Activated naive CD8-positive, alpha-beta T cell treated with anti-CD3 and anti-CD28 coated beads for 36 hours (primary cell): ENCODE measurements at places on chromosomes 1 and 21. TPM values are rescaled to one million over a fixed set of nuclear protein-coding genes. Genes with fewer than 3 reads are reported as not detected.
A peak's percentile ranks its signal among the peaks of the same experiment; 100 is the strongest.

DNA sequence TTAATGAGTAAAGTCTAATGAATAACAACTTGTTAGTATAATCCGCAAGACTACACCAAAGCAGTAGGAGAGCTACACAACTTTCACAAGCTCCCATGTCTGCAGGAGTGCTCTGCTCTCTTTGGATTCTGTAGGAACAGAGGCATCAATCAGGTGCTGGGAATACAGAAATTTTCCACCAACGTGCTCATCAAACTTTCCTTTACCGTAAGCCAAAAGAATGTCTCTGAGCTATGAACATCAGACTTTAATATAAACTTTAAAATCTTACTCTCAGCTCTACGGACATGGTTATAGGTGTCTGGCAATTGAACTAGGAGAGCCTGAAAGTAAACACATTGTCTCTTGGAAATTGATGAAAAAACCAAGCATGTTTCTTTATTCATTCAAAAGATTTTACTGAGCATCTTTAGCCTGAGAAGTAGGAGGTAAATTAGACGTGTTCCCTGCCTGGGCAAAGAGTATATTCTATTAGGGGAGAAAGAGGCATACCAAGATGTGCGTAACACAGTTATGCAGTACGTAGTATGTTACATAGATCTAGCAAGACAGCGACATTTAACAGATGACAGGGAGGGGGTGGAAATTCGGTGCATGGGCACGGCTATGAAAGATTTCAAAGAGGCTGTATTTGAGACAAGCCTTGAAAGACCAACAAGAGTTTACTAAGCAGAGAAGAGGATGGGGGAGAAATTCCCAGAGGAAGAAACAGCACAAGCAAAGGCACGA, 85.2 kb downstream of the TM2D1 start:
- no peak for DNase-seq

GRCh38 chr1:41955461-41956159, 36.9 kb upstream of the HIVEP3 start:
- peak; percentile 37 for DNase-seq

ERRFI1 gene
- 1.2 TPM for total RNA-seq

PCBP3 gene
- 1.3 TPM for total RNA-seq

GRCh38 chr1:10056599-10056987, 23.8 kb downstream of the UBE4B start:
- DNase-seq = no peak

GRCh38 chr21:29351691-29352090, 53.0 kb downstream of the BACH1 start:
- DNase-seq = no peak

- DNase-seq = no peak
Observed at GRCh38 chr1:42165511-42166210, 1.1 kb upstream of the GUCA2A start.

DNA sequence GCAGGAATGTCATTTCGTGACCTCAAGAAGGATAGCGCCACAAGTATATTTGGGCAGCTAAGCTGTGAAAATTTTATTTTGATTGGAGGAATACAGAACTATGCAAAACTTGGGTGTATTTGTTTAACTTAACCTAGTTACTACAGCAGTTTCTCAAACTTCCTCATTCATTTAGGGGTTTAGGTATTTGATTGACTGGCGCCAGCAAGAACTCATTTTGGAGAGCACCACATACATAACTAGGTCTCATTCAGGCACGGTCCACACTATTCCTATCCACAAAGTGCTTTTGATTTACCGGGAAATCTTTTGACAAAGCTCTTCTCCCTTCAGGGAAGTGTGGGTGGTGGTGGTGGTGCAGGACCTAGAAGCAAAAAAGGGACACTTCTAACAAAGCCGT, 155.1 kb upstream of the NRIP1 start:
- DNase-seq = no peak

DNA sequence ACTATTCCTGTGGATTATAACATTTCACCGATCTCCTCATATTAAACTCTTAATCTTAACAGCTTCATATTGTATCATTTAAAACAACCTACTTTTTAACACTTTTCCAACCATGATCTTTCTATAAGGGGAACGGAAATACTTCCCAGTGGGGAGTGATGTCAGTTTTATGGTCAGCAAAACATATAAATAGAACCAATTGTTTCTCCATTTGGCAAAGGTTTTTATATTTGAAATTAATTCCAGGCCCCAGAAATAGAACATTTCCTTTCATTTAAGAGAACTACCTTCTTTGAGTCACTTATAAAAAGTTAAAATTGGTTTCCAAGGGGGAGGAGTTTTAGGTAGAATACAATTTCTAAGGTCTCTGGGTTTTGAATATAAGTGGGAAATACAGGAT, 189.6 kb downstream of the TGFBR3 start:
- no peak for DNase-seq

CD160 gene
- 14.4 TPM for total RNA-seq

HSD3B2 gene
- total RNA-seq = not detected

- DNase-seq = no peak
Observed at GRCh38 chr1:113751114-113751513, 8.2 kb downstream of the PHTF1 start.

DNA sequence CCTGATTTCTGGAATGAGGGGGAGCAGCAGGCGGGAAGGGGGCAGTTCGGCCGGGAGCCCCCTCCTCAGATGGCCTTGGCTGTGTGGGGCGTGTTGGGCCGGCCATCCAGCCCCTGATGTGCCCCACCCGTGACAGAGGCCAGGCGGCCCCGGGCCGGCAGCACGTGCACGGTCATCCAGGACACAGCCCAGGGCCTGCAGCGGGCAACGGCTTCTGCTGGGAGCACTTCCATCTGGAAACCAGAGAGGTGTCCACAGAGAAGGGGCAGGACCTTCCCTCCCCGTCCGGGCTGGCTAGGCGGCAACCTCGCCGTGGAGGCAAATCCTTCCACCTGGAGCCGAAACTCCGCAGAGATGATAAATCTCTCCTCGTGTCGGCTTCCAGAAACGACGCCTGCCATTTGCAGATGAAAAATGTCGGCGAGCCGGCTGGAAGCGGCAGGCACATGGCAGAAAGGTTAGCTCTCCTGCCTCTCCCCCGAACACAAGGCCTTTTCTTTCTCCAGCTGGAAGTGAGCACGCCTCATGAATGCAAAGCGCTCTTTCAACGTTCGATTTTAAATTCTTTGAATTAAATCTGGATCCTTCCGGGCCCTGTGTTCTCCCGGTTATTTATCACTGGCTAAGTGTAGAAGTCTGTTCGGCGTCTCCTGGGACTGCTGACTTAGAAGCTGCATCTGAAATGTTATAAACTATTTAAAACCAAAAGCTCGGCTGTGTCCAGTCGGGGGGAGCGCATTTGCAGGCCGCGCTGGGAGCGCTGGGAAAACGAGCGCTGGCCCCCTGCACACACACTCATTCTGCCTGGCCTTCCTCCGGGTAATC, 9.4 kb upstream of the ACTRT2 start:
- no peak for DNase-seq

VAV3 gene
- total RNA-seq = 4.6 TPM

DNA sequence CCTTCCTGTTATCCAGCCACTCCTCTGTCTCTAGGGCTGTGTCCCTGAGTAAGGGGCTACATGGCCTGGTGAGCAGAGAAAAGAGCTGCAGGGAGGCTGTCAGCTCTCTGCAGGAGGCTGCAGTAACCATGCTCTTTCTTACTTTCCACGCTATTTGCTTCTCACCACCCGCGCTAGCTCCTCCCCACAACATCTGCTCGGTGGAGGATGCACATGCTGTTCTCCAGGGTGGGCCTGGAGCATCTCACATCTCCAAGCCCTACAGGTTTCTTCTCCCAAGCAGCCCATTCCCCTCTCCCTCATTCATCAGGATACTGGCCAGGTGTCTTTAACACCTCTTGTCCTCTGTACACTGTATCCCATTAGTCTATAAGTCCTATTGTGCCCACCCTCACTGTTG, 103.8 kb downstream of the IER5 start:
- no peak for DNase-seq

CD1B gene
- not detected for total RNA-seq

DNA sequence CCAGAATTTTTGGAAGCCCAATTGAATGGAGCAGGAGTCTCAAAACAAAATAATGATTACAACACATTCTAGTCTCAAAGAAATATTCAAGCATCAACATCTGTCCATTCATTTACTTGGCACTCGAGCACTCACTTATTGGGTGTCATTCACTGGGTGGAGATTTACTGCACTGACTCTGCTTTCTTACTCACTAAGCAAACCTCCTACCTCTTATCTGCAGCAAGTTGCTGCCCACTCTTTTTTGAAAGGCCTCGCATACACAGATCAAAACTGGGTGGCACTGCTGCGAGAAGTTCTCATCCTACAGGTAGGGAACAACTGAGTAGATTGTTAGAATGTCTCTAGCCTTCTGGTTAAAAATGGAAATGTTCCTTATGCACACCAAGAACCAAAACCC, 18.0 kb downstream of the RHBDL2 start:
- DNase-seq = no peak

DNA sequence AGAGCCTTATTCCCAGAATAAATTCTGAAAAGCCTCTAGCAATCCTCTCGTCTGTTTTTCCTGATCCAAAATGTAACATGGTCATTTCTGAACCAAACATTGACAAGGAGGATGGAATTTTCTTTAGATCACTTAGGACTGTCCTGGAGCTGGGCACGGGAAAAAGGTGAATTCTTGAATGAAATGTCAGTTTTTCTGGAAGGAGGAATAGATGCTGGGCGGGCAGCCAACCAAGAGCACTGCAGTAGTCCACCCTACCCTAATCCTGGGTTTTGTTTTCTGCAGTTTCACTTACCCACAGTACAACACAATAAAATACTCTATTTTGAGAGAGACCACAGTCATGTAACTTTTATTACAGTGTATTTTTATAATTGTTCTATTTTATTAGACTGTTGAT, 20.9 kb downstream of the RIT1 start:
- DNase-seq = no peak

GRCh38 chr21:44630440-44630839, 3.5 kb downstream of the KRTAP10-9 start:
- DNase-seq = no peak

GBP1 gene
- 146 TPM for total RNA-seq

GRCh38 chr1:192763756-192764155, 45.1 kb upstream of the RGS2 start:
- DNase-seq = no peak

FAM151A gene
- total RNA-seq = not detected

DNA sequence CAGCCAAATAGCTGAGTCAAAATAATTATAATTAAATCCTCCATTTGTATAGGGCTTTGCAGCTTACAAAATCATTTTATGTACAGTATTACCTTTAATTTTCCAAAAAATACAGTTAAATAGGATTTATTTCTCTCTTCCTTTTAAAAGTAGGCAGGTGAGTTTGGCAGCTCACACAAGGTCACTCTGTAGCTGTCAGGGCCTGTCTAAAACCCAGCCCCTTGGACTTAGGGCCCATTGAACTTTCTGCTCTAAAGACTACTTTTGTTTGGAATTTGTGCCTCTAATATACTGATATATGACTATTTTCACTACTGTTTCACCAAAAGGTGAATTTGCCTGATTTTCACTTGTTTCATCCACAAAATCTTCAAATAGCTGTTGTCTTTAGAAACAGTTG, 10.3 kb downstream of the ROR1 start:
- no peak for DNase-seq
